ENCODE measurements at places on chromosomes 6 and 20. TPM values are rescaled to one million over a fixed set of nuclear protein-coding genes. Genes with fewer than 3 reads are reported as not detected.

Gene WDR46
- total RNA-seq: 42.0 TPM

Gene MLN
- not detected for total RNA-seq

Gene WFDC12
- 0.44 TPM for total RNA-seq

Gene EFCAB8
- 0.35 TPM for total RNA-seq

Gene MUCL3
- total RNA-seq: 4.0 TPM

Gene TGM3
- total RNA-seq: not detected

Gene TRIM10
- total RNA-seq: not detected

Gene BCAS4
- 2.9 TPM for total RNA-seq

Gene SLX4IP
- 6.9 TPM for total RNA-seq

Gene CYP24A1
- 0.64 TPM for total RNA-seq

Gene TNF
- 10.4 TPM for total RNA-seq

Gene LRRC73
- total RNA-seq: 0.52 TPM

Gene TCEA2
- 31.2 TPM for total RNA-seq

Gene CPXM1
- total RNA-seq: 25.8 TPM
